Panc1 (cell line): ENCODE measurements at places on chromosomes 2 and 18. TPM values are rescaled to one million over a fixed set of nuclear protein-coding genes. Genes with fewer than 3 reads are reported as not detected.

The SPATA3 gene
- not detected for total RNA-seq

DNA sequence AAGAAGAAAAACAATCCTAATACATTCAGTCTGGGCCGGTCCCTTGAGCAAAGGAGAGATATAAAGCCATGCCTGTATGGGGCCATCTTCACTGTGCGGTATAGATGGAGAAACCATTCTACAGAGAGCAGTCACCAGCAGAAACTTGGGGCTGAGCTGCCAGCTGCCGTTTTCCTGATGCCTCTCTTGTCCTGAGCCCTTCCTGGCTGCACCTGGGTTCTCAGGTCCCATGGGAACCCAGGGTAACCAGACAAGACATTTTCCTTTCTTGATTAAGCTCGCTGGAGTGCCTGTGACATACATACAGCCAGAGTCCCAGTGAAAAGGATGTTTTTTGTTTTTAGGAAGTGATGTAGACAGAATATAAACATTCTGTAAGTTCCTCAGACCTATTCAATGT lies 5.3 kb upstream of the METTL21A start:
- H3K27ac ChIP-seq, result no peak overlapping the region
- H3K27me3 ChIP-seq, result no peaks in the 10 kb centered on the region
- H3K4me3 ChIP-seq, result no peak overlapping the region
- no peak for DNase-seq
- peaks cover 3% of the 10 kb centered on the region; the same call in 1 of the 2 replicates for H3K4me1 ChIP-seq

- no peaks in the 10 kb centered on the region for H3K4me1 ChIP-seq
- no peak overlapping the region for H3K4me3 ChIP-seq
- no peak for DNase-seq
- H3K27ac ChIP-seq, result no peak overlapping the region
- peaks cover 60% of the 10 kb centered on the region for H3K36me3 ChIP-seq
Measured at GRCh38 chr2:151437630-151438029, 27.9 kb downstream of the RIF1 start.

GRCh38 chr2:239553376-239554000 lies 152.7 kb upstream of the HDAC4 start:
- no peak overlapping the region for H3K4me3 ChIP-seq
- no peaks in the 10 kb centered on the region for H3K36me3 ChIP-seq
- peaks cover 14% of the 10 kb centered on the region for H3K27me3 ChIP-seq

DNA sequence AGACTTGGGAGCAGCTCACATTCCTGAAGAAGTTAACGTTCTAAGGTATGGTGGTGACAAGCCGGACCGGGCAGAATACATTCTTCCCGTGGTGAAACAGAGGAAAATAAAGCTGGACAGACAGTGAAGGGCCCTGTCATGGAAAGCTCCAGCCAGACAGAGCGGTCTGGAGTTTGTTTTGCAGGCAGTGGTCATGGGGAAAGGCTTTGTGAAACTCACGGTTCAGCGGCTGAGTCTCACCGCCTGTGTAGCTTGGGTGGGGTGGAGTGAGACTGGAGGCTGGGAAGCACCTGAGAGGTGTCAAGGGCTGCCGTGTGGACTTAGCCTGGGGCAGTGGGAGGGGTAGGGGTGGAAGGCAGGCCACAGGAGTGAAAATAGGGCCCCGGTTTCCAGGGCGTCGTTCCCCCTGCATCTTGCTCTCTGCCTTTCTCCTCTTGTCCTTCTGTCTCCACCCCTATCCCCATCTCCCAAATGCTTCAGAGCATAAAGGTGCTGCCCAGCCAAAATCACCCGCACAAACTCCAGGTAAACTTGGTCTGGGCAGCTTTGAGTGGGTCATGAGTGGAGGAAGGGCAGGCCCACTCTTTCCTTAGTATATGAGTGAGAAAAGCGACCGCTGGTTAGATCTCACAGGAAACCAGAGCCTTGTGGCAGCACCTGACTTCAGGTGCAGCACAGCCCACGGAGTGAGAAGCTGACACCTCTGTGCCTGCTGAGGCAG lies 11.4 kb upstream of the SLC20A1 start:
- H3K27ac ChIP-seq, result no peak overlapping the region
- H3K4me3 ChIP-seq, result no peak overlapping the region
- no peaks in the 10 kb centered on the region for H3K27me3 ChIP-seq
- no peaks in the 10 kb centered on the region for H3K36me3 ChIP-seq
- no peak for DNase-seq
- H3K4me1 ChIP-seq, result peaks cover 15% of the 10 kb centered on the region

The INO80B gene
- 26.5 TPM for total RNA-seq

GRCh38 chr2:156343096-156343939 lies 10.8 kb upstream of the NR4A2 start:
- peak overlapping the region; percentile 79 for H3K27ac ChIP-seq
- H3K27me3 ChIP-seq, result no peaks in the 10 kb centered on the region
- H3K4me1 ChIP-seq, result peaks cover 14% of the 10 kb centered on the region
- no peak for DNase-seq
- H3K36me3 ChIP-seq, result no peaks in the 10 kb centered on the region

DNA sequence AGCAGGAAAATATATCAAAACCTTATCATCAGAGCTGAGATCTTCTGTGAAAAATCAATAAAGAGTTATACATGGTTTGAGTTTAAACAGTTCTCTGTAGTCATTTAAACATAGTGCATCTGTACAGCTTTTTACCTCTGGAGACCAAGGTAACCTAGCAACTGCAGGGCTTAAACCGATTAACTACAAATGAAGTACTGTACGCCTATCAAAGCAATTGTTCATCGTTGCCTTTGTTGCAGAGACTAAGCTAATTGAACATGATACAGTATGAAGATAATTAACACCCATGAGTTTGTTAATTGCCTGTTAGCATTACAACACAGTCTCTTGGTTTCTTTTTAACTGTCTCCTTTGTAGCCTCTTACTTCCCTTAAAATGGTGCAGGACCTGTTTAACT lies 147.9 kb downstream of the LNPK start:
- no peaks in the 10 kb centered on the region for H3K4me1 ChIP-seq
- H3K36me3 ChIP-seq, result no peaks in the 10 kb centered on the region
- no peak for DNase-seq
- H3K4me3 ChIP-seq, result no peak overlapping the region

GRCh38 chr18:3148930-3149535 lies 70.7 kb downstream of the MYOM1 start:
- no peaks in the 10 kb centered on the region for H3K4me1 ChIP-seq
- no peak overlapping the region for H3K4me3 ChIP-seq
- H3K27me3 ChIP-seq, result no peaks in the 10 kb centered on the region
- no peaks in the 10 kb centered on the region for H3K36me3 ChIP-seq
- DNase-seq, result no peak

The CCL20 gene
- total RNA-seq, result not detected

GRCh38 chr18:9353596-9353995 lies 19.0 kb downstream of the TWSG1 start:
- no peak for DNase-seq
- H3K27ac ChIP-seq, result no peak overlapping the region
- H3K4me1 ChIP-seq, result peaks cover 6% of the 10 kb centered on the region; the same call in 1 of the 2 replicates
- no peaks in the 10 kb centered on the region for H3K36me3 ChIP-seq
- no peak overlapping the region for H3K4me3 ChIP-seq
- H3K27me3 ChIP-seq, result no peaks in the 10 kb centered on the region

DNA sequence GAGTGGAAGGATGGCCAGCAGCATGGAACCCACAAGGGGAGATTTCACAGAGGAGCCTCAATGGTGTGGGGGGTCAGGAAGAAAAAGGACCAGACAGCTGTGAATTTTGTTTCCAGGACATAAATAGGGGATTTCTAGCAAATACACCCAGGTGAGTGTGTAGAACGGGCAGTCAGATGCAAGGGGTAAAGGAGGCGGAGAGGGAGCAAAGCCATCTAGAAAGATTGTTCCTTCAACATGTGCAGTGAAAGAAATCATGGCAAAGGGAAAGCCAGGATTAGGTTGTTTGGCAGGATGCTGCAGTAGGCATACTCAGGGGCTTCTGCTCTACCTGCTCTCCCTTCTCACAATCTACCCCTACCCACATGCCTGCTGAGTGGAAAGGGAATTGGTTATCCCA lies 119.4 kb upstream of the EPC2 start:
- DNase-seq, result no peak
- H3K36me3 ChIP-seq, result no peaks in the 10 kb centered on the region
- no peak overlapping the region for H3K4me3 ChIP-seq
- H3K4me1 ChIP-seq, result no peaks in the 10 kb centered on the region
- H3K27ac ChIP-seq, result no peak overlapping the region
- H3K27me3 ChIP-seq, result peaks cover 10% of the 10 kb centered on the region; the same call in 1 of the 2 replicates

The ELOA2 gene
- not detected for total RNA-seq

The NBEAL1 gene
- total RNA-seq, result 26.1 TPM

The LHCGR gene
- not detected for total RNA-seq

The ACMSD gene
- total RNA-seq, result not detected

GRCh38 chr2:165901620-165902298 lies 51.8 kb downstream of the TTC21B start:
- no peak for DNase-seq
- H3K27ac ChIP-seq, result no peak overlapping the region
- peaks cover 2% of the 10 kb centered on the region; the same call in 1 of the 2 replicates for H3K36me3 ChIP-seq
- no peaks in the 10 kb centered on the region for H3K27me3 ChIP-seq
- H3K4me1 ChIP-seq, result no peaks in the 10 kb centered on the region
